ENCODE measurements at places on chromosomes 16 and 17. TPM values are rescaled to one million over a fixed set of nuclear protein-coding genes. Genes with fewer than 3 reads are reported as not detected.

The TPPP3 gene
- 2.3 TPM for total RNA-seq

The ITGB3 gene
- 9.8 TPM for total RNA-seq

The ZG16 gene
- not detected for total RNA-seq

The C1QTNF8 gene
- total RNA-seq = not detected

The C16orf54 gene
- total RNA-seq = 4.2 TPM

The SYT17 gene
- total RNA-seq = 4.0 TPM

The C1QL1 gene
- not detected for total RNA-seq

The CAPNS2 gene
- total RNA-seq = 2.3 TPM

The NBR1 gene
- total RNA-seq = 92.0 TPM

The TMEM208 gene
- total RNA-seq = 31.4 TPM

Data from subcutaneous adipose tissue (tissue), 4 donors.